ENCODE measurements at places on chromosomes 2 and 18.

DNA sequence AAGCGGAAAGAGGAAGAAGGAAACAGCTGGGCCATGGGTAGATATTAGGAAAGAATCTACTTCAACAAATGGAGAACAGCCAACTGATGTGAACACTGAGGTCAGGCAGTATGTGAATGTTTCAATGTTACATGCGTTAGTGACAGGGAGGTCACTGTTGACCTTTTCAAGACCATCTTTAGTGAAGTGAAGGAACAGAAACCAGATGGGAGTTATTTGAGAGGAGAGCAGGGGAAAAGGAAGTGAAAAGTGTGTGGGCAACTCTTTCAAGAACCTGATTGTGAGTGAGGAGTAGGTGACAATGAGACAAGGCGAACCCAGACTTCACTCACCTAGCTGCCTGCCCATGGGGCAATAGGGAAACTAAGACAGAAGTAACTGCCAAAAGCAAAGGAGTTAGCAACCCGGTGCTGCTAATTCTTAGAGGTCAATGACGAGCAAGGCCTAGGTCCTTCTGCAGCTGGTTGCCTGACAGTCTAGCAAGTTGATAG, 67.0 kb downstream of the SP3 start:
- no peak for DNase-seq

GRCh38 chr2:160376576-160376975, 117.0 kb downstream of the RBMS1 start:
- no peak for DNase-seq

GRCh38 chr18:5295231-5295920, at the start of gene ZBTB14:
TSS of gene ZBTB14 (minus strand) at chr18:5295726. CDS start at chr18:5293246, 2,480 bp downstream.
- DNase-seq = peak; percentile 32

DNA sequence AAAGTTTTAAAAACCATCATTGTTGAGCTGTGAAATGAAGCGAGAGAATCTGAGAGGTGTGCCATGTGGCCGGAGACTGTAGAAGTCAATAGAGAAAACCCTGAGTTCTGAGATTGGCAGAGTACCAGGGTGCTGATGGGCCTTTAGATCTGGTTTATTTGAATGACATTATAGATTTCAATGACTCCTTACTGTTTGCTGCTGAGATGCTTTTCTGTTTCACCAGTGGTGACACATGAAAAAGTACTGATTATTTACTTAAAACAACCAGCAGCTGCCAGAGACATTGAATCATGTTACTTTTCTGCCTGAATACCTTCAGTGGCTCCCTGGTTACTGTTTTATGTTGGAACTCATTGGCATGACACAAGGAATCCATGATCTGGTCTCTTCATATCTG, 602.7 kb upstream of the ZNF804A start:
- DNase-seq = no peak

DNA sequence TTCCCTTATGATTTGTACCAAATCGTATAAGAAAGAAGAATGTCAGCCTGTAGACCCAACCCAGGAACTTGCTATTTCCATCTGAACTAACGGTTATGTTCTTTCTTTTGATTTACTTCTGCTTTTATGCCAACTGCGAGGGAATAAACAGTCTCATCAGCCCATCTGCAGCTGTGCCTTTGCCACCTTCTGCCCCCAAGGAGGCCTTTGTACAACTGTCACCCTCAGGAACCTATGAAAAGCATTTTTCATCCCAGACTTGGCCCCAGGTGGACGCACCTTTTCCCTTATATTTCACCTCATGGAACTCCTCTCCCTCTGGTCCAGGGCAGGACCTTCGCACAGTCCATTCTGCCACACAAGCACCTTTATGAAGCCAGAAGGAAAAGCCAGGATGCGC, 109.8 kb downstream of the AOX1 start:
- no peak for DNase-seq

GRCh38 chr2:143157418-143157817, 28.2 kb downstream of the ARHGAP15 start:
- no peak for DNase-seq

DNA sequence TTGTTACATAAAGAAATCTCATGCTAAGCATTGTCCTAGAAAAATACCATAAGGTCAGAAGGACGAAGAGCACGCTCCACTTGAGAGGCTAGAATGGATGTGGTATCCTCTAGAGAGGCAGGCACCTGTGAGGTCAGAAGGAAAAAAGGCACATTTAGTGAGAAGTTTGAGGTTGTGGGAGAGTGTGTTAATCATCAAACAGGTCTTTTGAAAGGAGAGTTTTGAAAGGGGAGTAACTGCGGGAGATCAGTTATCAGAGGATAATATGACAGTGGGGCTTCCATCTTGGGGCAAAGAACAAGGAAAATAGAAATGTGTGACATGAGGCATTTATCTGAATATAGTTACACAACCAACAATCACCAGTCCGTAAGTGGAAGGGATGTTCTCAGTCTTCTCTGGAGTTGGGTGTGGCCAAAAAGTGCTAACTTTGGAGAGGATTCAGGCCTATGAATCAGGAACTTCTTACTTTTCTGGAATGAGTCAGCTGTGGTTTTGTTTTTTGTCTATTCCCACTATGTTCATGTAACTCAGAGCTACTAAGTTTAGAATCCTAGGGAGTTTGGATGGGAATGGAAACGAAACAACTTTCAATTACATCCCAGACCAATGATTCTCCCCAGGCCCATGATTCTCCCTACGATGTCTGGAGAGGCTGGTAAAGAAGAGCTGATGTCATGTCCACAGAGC, 451.4 kb upstream of the ST6GAL2 start:
- DNase-seq = no peak

Data from NCI-H2227 treated with DMSO at 0.1 percent for 48 hours (cell line).